ENCODE measurements at places on chromosomes 5 and 9.

DNA sequence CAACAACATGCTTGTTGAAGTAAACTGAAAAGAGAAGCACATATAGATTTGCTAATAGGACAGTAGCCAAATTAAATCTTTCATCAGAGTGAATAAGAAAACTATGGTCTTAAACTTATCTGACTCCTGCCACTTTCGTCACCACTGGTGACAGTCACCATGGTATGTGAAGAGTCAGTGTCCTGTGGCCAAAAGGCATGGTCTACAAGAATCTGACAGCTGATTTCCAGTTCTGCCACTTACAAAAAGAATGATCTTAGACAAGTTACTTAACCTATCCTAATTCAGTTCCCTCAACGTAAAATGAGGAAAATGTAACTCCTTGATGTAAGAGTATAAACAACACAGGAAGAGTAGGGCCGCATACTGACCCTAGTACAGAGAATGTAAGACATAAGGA, 102.0 kb downstream of the LPAR1 start:
- DNase-seq: no peak

DNA sequence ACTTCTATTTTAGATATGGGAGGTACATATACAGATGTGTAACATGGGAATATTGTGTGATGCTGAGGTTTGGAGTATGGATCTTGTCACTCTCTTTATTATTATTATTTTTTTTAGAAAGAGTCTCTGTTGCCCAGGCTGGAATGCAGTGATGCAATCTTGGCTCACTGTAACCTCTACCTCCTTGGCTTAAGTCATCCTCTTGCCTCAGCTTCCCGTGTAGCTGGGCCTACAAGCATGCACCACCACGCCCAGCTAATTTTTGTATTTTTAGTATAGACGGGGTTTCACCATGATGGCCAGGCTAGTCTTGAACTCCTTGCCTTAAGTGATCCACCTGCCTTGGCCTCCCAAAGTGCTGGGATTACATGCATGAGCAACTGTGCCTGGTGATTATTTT, 138.4 kb upstream of the SLC28A3 start:
- DNase-seq: no peak

DNA sequence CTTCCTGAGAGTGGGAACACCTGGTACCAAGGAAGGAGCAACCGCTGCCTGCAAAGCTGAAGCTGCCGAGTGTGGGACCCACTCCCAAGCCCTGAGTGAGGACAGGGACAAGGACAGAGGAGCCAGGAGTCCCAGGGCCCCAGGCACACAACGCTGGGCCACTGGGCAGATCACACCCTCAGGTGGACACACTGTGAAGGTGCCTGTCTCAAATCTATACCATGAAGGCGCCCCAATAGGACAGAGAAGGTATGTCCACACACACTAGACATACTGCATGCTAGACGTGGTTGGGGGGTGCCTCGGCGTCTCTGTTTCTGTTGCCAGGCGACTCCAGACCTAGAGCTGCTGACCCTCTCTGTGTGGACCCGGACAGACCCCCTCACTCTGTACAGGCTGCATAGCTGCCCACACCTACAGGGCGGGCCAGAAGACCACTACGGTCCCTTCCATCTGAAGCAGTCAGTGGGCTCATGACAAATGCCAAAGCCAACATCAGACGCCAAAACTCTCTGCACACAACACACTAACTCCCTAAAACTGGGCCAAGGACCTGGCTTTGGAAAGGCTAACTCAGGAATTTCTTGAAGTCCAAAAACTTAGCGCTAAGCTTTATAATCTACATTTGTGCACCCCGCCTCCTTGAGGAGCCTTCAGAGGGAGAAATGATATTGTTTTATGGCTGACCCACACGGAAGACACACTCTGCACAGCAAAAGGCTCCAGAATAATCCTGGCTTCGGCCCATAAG, 60.7 kb downstream of the ROR2 start:
- DNase-seq: no peak

DNA sequence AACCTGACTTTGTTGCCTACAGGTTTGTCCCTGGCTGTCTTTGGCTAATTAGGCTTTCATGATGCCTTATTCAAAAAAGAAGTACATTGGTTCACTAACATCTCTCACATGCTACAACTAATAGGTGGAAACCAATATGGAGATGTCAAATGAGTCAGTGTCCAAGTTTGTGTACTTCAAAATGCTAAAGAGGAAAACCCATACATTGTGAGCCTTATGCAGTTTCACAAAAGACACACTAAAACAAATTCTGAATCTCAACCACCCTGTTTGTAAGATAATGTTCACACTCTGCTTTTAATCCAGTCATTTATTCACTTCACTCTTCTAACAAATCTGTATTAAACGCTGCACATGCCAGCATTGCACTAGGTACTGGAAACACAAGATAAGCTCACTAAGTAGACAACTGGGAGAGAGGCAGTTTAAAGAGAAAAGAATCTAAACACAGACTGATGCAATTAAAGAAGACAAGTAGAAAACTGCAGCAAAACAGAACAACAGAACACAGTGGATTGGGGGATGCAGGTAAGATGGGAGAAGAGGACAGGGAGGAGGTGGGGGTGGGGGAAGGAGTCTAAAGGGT, 104.1 kb downstream of the DROSHA start:
- DNase-seq: no peak

DNA sequence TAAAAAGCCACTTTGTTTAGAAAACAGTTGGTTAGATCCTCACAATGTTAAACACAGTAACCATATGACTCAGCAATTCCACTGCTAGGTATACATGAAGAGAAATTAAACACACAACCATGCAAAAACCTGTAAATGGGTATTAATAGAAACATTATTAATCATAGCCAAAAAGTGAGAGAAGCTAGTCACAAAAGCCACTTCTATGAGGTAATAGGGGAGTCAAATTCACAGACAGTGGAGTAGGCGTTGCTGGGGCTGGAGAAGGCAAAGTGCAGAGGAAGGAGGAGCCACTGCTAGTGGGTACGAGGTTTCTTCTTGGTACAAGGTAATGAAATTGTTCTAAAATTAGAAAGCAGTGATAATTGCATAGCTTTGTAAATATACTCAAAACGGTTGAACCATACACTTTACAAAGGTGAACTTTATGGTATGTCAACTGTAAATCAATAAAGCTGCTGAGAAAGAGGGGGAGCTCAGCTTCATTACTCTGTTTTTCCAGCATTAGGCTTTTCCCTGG, 364.4 kb downstream of the GADD45G start:
- DNase-seq: no peak

GRCh38 chr9:117587263-117587662, 116.9 kb upstream of the TLR4 start:
- DNase-seq: no peak

- no peak for DNase-seq
Observed at GRCh38 chr5:124655921-124656511, 90.4 kb downstream of the ZNF608 start.

DNA sequence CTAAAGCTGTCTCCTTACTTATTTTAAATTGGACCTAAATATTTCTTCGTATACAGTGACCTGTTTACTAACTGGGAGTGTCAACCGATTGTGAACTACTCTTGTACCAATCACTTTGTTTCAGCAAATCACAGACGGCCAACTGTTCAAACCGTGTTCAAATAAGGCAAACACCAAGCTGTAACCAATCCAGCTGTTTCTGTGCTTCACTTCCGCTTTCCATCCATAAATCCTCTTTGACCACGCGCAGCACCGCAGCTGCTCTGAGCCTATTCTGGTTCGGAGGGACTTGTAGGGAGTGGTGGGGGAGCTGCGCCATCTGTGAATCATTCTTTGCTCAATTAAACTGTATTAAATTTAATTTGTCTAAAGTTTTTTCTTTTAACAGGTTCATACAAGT, 4.8 kb upstream of the FAM240B start:
- DNase-seq: no peak

GRCh38 chr9:109640580-109641371, 139.2 kb upstream of the PALM2AKAP2 start:
- no peak for DNase-seq

- no peak for DNase-seq
Observed at GRCh38 chr5:33691856-33692255, 199.9 kb downstream of the ADAMTS12 start.

GRCh38 chr5:127608077-127608660, 40.7 kb upstream of the CTXN3 start:
- DNase-seq: no peak

- DNase-seq: no peak
Observed at GRCh38 chr5:96143450-96143849, 181.8 kb upstream of the ELL2 start.
